ENCODE measurements at places on chromosomes 4 and X.

DNA sequence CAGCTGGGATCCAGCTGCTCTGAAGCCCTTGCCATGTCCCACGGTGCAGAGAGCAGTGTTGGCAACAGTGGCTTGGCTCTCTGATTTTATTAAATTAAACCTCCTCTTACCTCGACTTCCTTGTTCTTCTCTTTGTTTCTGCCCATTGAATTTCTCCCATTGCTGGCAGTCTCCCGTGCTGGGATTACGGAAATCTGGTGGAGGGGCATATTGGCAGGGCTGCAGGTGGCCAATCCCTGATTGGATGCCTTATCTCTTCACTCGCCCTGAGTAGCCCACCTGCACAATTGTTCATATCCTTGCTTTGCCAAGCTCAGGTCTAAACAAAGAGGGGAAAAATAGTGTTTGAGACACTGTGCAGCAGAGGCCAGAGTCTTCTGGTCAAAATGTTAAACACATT lies 493.9 kb downstream of the TMA16 start:
- no peak for DNase-seq

- DNase-seq, result no peak
Observed at GRCh38 chr4:17613761-17614415, 553 bp upstream of the MED28 start.

DNA sequence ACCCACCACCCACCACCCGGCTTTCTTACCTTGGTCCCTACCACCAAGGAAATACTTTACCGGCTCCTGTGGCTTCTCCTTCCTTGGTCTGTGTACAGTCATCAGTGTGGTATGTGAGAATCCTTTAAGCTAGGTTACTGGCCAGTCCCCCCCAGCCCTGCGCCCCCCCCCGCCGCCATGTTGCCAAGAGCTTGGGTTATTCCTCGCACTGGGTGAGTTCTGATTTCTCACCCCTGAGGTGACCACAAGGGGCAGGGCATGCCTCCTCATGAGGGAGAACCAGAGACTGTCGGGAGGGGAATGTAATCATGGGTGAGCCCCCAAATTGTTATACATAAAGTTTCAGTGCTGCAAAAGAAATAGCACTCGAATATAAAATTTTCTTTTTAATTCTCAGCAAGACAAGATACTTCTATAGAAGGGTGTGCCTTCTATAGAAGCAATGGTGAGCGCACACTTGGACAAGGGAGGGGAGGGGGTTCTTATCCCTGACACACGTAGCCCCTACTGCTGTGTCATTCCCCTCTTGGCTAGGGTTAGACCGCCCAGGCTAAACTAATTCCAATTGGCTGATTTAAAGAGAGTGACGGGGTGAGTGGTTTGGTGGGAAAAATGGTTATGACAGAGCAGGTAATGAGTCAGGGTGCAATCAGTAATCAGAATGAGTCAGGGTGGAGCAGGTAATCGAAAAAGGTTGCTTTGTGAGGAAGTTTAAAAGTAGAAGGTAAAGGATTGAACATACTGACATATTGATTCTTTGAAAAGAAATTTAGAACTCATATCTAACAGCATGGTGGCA lies 133.2 kb downstream of the KDM6A start:
- no peak for DNase-seq

DNA sequence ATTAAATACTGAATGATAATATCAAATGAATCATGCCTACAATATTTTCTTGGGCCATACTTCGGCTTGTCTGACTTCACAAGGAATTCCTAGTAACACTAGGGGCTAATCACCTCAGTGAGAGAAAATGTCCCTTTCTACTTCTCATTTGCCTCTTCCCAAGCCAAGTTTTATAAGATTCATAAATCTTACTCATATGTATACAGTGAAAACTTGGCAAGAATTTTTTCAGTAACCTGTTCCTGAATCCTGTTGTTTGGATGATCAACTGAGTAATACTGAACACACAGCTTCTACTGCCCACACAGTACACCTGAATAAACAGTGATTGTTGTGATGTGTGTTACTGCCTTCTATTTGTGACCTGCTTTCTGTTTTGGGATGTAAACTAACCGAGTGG lies 16.5 kb downstream of the TMPRSS11E start:
- DNase-seq, result no peak

Data from stimulated activated CD8-positive, alpha-beta memory T cell treated with anti-CD3 and anti-CD28 coated beads, Interleukin-15, amount 100 ng/mL, for 4 hours (primary cell).